ENCODE measurements at places on chromosomes 12 and 14.

DNA sequence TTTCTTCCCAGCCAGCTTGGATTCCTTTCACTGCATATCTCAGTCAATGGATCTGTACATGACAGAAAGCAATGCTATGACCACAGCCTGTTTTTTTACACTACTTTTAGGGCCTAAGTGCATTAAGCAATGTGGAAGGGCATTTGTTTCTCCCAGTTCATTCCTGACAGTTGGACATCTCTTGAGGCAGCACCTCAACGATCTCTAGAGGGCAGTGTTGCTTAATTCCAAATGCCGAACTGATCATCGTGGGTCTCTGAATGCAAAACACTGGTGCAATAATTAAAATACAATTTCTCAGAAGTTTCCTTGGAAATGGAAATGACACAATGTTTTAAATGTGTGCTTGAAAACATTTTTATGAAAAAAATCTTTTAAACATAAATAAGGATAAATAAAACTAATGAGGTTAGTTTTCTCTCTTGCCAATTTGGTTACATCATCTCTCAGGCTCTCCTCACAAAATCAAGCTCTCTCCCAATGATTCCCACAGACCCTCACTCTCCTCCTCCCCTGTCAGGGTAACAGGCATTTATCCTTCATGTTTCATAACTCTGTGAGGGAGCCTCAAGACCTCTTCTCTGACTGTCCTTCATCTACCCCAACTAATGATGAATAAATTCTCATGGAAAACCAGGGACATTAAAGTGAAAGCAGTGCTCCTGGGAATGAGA, 192.4 kb upstream of the SLC16A7 start:
- DNase-seq: peak; percentile 56

DNA sequence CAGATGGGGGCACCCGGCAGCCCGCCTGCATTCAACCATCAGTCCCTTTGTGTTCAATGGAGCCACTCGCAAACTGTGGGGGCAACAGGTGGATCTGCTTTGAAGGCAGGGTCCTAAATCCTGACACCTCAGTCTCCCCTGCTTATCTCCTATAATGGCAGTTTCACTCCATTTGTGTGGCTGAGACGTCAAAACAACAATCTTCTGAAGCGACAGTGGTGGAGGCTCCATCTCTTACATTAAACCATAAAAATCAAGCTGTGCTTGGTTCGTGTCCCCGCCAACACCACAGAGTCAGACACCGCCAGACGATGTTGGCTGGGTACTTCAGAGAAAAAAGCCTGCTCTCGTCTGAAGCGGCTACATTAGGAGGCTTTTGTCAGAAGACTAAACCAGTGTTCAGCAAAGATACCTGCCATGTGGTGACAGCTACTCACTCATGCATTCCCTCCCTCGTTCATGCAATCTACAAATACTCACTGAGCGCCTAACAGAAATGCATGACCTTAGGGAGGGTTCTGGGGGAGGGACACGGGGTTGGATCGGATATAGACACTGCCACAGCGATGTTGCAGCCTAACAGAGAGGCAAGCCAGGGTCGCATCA, 253.9 kb downstream of the FOXN3 start:
- no peak for DNase-seq

- no peak for DNase-seq
These were observed 2.1 kb downstream of the MYL6 start for GRCh38 chr12:56160193-56160763.

GRCh38 chr12:89597770-89598169, 71.9 kb upstream of the POC1B start:
- no peak for DNase-seq

DNA sequence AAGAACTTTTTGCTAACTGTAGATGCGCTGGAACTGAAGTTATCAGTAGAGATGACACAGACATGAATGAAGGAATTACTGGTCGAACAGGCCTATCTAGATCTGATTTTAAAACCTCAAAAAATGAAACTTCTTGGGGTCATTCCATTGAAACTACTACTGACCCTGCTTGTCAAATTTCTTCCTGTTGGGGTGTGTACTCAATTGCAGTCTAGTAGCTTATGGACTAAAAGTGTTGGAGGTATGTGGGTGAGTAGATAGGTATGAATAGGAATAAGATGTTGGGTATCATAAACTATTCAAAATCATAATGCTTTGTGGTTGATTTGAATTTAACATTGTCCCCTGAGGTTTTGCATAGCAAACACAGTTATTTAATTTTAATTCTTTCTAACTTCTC, 9.2 kb downstream of the APOLD1 start:
- DNase-seq: peak; percentile 69

GRCh38 chr12:132479291-132479690, 10.7 kb upstream of the FBRSL1 start:
- no peak for DNase-seq

- DNase-seq: no peak
These were observed 126.4 kb upstream of the PTPRB start for GRCh38 chr12:70763666-70764065.

- peak; percentile 1 for DNase-seq
These were observed 218.1 kb downstream of the C12orf75 start for GRCh38 chr12:105548626-105549025.

- no peak for DNase-seq
These were observed 717 bp upstream of the ZNF839 start for GRCh38 chr14:102318781-102319276.

DNA sequence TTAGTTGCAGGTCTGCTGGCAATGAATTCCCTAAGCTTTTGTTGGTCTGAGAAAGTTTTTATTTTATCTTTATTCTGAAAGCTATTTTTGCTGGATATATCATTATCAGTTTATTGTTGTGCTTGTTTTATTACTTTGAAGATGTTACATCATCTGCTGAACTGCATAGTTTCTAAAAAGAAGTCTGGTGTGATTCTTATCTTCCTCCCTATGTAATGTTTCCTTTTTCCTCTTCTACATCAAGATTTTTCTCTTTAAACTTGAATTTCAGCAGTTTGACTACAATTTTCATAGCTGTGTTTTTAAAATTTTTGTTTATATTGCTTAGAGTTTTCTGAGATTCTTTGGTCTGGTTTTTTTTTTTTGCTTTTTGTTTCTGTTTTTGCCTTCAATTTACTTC, 137.1 kb upstream of the PMCH start:
- no peak for DNase-seq

DNA sequence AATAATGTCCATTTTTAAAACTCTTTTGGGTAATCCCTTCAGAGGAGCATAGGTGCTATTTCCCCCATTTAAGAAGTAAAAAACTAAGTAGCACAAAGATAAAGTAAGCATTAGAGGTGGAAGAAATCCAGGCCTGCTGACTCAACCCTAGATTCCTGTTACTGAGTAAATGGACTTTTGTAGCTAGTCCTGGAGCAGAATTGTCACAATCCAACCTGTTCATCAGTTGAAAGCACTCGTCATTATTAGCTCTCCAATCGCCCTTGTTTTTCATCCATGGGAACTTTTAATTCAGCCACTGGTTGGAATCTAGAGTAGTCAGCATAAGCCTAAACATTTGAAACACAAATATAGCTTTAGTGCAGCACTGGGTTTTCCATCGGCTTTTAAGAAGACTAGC, 139.5 kb upstream of the AMIGO2 start:
- DNase-seq: peak; percentile 62

DNA sequence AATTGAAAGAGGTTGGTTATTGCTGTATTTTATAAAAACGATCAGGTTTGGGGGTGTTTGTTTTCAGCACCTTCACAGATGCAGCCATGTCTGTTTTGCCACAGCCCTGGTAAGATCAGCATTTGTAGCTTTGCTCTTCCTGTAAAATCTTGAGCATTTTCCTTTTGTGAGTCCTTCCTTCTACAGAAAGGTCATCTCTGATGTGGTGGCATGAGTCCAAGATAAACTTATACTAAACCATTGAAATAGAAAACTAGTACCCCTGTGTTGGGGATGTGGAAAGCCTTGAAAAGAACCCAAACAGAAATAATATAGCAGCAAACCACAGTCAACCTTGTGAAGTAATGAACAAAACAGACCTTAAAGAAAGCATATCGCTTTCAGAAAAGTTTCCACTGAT, 85.5 kb downstream of the TGFB3 start:
- DNase-seq: no peak

DNA sequence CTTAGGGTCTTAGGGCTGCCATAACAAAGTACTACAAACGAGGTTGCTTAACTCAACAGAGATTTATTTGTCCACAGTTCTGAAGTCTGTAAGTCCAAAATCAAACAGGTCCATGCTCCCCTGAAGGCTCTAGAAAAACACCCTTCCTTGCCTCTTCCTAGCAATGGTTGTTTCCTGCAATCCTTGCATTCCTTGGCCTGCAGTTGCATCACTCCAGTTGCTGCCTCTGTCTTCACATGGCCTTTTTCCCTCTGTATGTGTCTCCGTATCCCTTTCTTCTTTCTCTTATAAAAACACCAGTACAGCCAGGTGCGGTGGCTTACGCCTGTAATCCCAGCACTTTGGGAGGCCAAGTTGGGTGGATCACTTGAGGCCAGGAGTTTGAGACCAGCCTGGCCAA, 17.4 kb downstream of the KCNMB4 start:
- DNase-seq: no peak

DNA sequence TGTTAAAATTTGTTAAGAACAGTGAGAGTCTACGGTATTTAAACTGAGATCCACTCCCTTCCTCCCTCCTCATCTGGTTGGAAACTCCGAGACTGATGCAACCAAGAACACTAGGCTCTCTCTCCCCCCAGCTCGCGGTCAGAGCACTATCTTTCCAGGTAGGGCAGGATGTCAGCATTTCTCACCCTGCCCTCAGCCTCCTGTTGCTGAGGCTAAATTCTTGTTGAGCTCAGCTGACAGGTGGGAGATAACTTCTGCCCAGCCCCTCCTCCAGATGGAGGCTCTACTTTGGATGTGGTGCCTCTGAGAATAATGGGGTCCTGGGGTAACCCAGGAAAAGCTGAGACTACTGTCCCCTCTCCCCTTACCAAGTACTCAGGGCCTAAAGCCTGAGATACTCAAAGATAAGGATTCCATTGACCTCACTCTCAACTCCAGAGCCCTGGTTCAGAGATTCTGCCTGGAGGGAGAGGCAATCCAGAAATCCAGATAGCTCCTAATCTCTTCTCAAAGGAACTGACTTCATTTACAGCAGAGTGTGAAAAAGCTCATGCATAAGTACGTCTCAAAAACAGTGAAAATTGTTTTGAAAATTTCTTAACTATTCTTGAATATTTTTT, 110.1 kb downstream of the EML5 start:
- DNase-seq: no peak

DNA sequence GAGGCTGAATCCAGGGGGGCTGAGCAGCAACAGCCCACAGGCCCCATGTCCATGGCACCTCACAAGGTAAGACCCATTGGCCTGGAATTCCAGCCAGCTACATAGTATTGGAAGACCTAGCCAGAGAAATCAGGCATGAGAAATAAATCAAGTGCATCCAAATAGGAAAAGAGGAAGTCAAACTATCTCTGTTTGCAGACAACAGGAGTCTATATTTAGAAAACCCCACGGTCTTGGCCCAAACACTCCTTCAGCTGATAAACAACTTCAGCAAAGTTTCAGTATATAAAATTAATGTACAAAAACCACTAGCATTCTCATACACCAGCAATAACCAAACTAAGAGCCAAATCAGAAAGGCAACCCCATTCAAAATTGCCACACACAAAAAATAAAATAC, 16.9 kb downstream of the PDE6H start:
- no peak for DNase-seq

DNA sequence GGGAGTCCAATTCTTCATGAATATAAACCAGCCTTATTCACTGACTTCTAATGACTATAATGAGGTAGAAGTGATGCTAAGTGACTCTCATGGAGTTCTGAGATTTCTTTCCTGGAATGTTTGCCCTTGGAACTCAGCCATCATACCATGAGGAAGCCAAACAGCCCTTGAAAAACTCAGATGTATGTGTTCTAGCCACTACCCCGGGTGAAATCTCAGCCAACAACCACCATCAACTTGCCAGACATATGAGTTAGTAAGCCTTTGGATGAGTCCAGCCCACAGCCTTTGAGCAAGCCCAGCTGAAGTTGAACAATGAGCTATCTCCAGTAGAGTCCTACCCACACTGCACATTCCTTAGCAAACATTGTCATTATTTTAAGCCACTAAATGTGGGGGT, 149.5 kb downstream of the SLC6A15 start:
- DNase-seq: peak; percentile 10

- DNase-seq: no peak
These were observed 37.8 kb downstream of the BCL2L14 start for GRCh38 chr12:12108441-12109058.

DNA sequence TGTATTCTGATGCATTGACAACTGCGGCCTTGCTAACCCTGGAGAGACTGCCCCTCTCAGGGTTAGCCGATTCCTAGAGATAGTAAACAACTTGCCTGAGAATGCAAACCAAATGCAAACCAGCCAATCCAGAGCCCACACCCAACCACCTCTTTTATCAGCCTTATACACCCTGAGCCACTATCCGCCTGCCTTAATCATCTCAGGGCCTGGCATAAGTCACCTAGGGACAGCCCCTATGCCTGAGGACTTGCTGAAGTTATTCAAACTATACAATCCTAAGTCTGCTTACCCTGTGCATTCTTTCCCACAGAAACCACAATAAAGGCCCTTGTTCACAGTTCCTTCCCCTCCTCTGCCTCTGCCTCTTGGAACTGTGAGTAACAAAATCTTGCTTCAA, 177.2 kb downstream of the KCNA5 start:
- DNase-seq: no peak

GRCh38 chr12:111840807-111841206, 1.2 kb upstream of the MAPKAPK5 start:
- DNase-seq: no peak

- no peak for DNase-seq
These were observed 126.7 kb upstream of the CCDC196 start for GRCh38 chr14:66359500-66359899.

DNA sequence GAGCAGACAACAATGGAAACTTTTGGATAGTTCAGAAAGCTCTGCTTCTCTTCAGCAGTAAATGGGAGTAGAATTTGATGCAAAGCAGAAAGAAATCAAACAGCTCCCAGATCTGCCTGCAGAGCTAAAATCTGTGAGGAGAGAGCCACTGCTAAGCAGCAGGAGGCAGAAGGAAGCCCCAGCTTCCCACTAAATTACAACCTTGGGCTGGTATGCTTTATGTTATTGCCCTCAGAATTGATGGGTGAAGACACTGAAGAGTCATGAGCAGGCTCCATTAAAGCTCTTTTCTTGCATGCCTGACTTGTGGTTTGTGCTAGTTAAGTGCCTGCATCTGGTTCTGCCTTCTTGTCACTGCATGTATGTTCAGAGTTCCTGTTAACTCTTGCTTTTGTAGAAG, 8.4 kb downstream of the ZC2HC1C start:
- no peak for DNase-seq

GRCh38 chr12:124496584-124496983, 70.8 kb downstream of the NCOR2 start:
- DNase-seq: peak; percentile 97

DNA sequence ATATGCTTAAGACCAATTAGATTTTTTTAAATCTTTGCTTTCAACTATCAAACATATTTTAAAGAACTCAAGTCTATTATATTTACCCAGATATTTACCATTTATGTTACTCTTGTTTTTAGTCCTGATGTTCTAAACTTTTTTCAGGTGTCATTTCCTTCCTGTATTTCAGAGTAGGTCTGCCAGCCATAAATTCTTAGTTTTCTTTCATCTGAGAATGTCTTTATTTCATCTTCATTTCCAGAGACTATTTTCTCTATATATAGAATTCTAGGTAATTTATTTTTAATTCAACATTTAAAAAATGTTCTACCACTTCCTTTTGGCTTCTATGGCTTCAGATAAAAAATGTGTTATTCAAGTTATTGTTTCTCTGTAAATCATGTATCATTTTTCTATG, 218.2 kb upstream of the AMIGO2 start:
- DNase-seq: no peak

- DNase-seq: no peak
These were observed 63.5 kb downstream of the DPF3 start for GRCh38 chr14:72830356-72830755.

- no peak for DNase-seq
These were observed 8.7 kb upstream of the SELPLG start for GRCh38 chr12:108642269-108642870.

Data from osteoblast (primary cell).